GM19239 (cell line): ENCODE measurements at places on chromosomes 2 and 18.

GRCh38 chr2:12610314-12610713 lies 106.4 kb upstream of the TRIB2 start:
- no peak for DNase-seq

- no peak for DNase-seq
Observed at GRCh38 chr18:13914170-13914569, 1.2 kb downstream of the MC2R start.

- DNase-seq: no peak
Observed at GRCh38 chr18:70457223-70457622, 168.4 kb downstream of the SOCS6 start.

DNA sequence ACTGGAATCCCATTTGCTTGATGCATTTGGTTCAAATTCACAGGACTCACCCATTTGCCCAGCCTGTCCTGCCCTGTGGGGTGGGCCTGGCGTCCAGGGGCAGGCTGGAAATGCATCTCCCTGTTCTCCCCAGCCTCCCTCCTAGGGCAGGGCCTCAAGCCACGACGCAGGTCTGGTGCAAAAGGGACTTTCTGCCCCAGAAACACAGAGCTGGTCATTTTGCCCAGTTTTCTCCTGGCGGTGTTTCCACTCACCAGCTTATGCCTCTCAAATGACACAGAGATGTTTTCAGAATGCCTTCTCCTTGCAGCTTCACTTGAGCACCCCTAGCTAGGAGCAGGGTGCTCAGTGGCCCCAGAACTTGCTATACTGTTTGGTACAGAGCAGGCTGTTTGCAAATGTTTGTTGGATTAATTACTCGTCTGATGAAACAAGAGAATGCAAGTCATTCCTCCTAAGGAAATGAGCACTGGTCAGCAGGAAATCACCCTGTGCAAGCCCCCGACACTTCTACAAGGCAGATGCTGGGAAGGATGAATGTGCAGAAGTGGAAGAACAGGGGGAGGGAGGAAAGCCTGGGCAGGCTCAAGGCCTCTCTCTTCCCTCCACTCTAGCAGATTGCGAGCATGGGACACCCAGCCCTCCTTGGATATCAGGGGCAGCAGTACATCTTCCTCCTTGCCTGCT lies 164.3 kb upstream of the APCDD1 start:
- DNase-seq: no peak

- DNase-seq: no peak
Observed at GRCh38 chr2:66683599-66683998, 248.7 kb downstream of the MEIS1 start.

GRCh38 chr2:123609077-123609476 lies 416.0 kb upstream of the CNTNAP5 start:
- no peak for DNase-seq

GRCh38 chr2:223460209-223460608 lies 142.0 kb downstream of the SCG2 start:
- DNase-seq: no peak

GRCh38 chr2:109247812-109248211 lies 118.8 kb downstream of the SH3RF3 start:
- DNase-seq: no peak

- DNase-seq: no peak
Observed at GRCh38 chr18:32771871-32772580, 797 bp downstream of the KLHL14 start.

GRCh38 chr18:54220406-54220805 lies 4.1 kb downstream of the MBD2 start:
- DNase-seq: no peak

DNA sequence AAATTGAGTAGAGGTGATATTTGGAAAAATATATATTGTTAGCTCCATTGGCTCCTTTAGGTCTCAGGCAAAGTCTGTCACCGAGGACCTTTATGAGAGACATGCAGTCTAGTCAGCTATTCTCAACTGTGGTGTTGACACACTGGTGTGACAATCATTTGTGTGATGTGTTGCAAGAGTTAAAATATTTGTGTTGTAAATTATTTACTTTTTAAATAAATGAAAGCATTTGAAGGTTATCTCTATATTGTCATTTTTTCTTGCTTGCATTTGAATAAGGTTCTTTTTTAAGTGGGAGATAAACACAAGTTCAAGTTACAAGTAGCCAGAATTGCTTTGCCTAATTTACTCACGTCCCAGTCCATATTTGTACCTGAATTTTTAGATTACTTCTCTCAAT lies 4.3 kb downstream of the REL start:
- no peak for DNase-seq

GRCh38 chr2:169694113-169694893 lies at the start of the genes CFAP210 and PHOSPHO2:
TSS of gene CFAP210 (minus strand) at chr2:169694405. CDS start at chr2:169694327, 78 bp downstream.
TSS of gene PHOSPHO2 (plus strand) at chr2:169694469. CDS start at chr2:169700972, 6,503 bp downstream.
- DNase-seq: peak; percentile 88

DNA sequence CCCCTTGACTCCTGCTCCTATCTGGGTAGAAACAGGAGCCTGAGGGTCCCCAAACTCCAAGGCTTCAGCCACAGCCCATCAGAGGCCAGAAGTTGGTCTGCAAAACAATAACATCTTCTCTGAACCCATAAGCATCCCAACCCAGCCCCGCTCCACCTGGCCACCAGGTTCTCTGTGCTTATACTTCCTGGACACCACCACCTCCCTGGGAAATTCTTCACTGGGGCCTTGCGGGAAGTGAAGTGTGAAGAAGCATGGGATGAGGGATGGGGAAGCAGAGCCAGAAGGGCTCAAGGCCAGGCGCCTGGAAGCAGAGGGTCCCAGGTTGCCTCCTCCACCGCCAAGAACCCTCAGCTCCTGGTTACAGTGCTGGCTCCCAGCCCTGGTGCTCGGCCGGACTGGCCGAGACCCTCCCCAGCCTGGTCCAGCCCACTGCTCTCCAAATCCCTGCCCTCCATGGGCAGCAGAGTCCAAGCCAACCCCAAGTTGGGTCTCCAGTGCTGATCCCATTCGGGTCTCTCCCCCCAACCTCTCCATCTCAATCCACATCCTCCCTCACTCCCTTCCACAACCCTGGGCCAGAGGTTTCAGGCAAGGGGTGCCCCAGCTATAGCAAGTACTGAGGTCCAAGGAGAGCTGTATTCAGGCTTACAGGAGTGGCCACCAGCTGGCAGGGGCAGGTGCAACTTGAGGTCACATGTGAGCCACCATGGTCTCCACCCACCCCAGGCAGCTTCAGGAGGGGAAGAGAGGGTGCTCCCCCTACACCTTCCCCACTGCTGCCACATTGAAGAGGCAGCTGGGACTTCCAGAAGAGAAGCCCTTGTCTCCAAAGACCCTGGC lies 60.7 kb downstream of the TNS1 start:
- DNase-seq: no peak

- DNase-seq: no peak
Observed at GRCh38 chr18:35936951-35937350, 35.5 kb upstream of the RMP24 start.

- no peak for DNase-seq
Observed at GRCh38 chr18:34976123-34976522, 65.1 kb upstream of the MAPRE2 start.

DNA sequence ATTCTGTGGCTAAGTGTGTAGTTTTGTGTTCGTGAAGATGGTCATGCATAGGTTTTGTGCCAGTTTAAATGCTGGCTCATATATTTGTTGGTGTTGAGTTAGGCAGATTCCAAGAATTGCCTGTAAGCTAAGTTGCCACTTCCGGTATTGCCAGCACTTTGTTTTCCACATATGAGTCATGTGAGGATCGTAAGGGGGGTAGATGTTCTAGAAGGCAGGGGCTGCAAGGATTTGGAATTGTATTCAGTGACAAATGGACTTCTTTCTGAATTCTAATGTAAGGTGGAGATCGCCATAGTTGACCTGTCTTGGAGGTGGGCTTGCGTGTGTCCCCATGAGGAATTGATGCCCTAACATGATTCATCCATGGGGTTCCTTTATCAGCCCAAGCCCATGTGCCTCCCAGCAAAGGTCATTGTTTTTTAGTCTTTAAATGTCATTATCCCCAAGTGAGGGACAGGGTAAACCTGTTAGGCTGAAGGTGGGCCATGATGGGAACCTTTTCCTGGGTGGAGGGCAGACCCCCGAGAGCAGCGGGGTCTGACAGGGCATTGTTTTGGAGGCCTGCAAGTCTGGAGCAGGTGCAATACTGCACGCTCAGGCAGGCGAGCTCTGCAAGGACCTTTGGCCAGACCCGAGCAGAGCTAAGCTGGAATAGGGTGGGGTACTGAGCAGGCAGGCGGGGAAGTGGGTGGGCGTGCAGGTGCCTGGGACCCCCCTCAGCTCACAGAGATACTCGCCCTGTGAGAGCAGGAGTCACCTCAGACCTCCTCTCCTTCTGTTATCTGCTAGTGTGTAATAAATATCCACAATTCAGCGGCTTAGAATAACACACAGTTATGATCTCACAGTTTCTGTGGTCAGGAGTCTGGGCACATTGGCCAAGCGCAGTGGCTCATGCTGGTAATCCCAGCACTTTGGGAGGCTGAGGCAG lies 77.4 kb downstream of the LRRFIP1 start:
- no peak for DNase-seq

DNA sequence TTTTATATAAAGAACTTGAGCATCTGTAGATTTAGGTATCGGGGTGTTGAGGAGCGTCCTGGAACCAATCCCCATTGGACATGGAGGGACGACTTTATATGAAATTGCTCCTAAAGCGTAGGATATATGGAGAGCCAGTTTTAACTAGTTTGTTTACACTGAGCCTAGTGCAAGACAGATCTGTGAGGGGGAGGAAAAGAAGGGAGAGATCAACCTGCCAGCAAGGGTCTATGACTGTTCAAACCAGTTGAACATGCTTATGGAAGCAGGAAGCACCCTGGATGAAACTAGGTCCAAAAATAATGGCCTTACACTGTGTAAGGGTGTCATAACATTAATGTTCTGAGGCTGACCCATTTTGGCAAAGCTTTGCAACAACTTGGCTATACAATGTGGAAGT lies 34.0 kb upstream of the SLC40A1 start:
- DNase-seq: no peak

DNA sequence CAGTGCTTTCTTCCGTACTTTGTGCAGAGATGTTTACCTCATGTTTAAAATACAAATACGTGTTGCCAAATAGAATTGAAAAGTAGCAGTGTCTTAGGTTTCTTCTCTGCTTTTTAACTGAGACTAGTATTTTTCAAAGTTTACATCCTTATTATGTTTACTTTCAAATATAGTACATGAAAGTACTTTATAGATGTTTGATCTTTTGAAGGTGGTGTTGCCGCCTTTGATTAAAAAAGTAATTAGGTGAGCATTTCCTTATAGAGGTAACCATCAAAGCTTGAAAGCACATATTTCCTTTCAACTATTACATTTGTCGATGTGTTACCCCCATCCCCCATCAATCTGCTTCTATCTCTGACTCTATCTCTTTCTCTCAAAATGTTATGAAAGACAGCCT lies 87.0 kb downstream of the CERS6 start:
- DNase-seq: no peak

DNA sequence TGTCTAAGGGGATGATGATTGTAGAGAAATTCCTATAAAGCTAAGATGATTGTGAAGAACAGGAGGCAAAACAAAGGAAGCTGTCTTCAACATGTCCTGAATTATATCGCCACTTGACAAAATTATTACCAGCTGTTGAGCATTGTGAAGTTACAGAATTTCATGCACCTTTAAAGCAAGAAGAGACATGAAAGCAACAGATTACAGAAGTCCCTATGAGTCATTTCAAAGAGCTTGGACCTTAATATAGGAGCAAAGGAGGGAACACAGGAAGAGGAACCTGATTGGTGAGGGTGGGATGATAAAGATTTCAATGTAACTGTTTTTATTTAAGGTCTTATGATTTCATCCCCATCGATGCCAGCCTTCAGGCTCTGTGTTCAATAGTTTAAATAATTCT lies 526.9 kb upstream of the HNMT start:
- no peak for DNase-seq

GRCh38 chr18:77082316-77082955 lies 50.1 kb downstream of the MBP start:
- no peak for DNase-seq

- no peak for DNase-seq
Observed at GRCh38 chr18:21134895-21135294, 23.3 kb upstream of the ROCK1 start.

GRCh38 chr2:72694715-72695496 lies 130.9 kb downstream of the EXOC6B start:
- DNase-seq: no peak

DNA sequence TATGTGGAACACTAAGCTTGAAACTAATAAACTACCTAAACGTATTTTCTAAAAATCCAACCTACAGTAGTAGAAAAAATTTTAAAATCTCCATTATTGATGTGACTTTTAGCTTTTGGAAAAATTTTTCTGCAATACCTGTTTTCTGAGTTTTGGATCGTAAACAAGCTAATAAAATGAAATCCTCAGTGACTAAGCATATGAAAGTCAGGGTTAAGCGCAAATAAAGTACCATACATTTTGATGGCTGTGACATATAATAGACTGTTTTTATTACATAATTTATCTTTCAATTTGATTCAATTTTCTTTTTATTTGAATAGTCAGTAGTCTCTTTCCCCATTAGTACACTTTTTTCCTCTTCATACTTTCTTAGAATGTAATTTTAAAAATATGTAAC lies 683.6 kb downstream of the NUP35 start:
- DNase-seq: no peak

GRCh38 chr2:65722028-65722778 lies 289.8 kb upstream of the SPRED2 start:
- no peak for DNase-seq

DNA sequence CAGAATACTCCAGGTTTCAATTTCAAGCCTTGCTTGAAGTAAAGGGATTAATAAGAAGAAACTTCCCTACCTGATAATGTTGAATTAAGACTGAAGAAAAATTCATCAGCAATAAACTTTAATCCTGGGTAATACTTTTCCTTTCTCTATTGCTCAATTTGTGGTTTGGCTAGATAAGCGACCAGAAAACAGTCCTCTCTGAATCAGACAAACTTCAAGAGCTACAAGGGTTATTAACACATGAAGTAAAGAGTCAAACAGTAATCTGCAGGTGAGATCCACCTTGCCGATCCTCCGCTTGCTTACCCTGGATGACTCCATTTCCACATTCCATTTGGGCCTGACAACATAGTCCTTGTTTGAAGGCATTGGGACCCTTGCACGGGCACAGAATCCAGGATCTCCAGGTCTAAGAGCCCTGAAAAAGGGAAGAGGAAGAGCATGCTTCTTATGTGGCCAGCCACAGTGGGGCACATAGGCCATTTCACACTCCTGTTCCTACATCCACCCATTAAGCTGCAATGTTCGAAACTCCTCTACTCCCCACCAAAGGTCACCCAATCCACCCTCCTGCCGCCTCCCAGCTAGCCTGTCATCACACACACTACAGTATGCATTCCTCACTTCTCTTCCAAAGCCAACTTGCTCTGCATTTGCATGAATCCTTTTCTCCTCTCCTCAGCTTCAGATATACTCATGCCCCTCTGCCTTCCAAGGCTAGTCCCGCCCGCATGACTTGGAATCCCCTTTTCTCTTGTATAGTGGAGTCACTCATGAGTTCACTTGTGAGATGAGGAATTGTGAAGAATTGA lies 39.8 kb downstream of the IWS1 start:
- no peak for DNase-seq

GRCh38 chr2:217655651-217656050 lies 347.1 kb downstream of the TNS1 start:
- DNase-seq: no peak
